ENCODE measurements at places on chromosomes 2 and 18.

DNA sequence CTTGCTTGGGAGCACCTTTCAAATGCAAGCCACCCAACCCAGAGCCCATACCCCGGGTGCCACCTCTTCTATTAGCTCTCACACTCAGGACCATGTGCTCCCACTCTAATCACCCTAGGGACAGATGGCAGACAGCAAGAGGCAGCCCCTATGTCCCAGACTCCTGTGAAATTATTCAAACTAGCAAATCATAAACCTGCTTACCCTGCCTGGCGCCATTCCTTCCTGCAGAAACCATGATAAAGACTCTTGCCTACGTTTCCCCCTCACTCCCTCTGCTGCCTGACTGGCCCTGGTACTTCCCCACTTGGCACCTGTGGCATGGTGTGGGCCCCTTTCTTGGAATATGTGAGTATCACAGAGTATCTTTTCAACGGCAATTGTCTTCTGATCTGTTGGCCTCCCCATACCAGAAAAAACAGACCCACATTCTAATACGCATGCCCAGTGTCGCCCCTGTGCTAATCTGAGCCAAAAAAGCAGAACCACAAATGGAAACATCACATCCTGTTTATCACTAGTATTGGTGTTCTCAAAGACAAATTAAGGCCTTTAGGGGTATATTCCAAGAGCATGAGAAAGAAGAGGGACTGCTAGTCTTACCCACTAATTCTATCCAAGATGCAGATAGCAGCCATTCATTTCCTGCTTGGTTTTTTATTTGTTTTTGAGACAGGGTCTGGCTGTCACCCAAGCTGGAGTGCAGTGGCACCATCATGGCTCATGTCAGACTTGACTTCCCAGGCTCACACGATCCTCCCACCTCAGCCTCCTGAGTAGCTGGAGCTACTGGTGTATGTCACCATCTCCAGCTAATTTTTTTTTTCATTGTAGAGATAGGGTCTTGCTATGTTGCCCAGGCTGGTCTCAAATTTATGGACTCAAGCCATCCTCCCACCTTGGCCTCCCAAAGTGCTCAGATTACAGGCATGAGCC, 44.1 kb upstream of the TTC39C start:
- DNase-seq: no peak

- no peak for DNase-seq
Observed at GRCh38 chr18:46431522-46432171, 225.4 kb downstream of the LOXHD1 start.

DNA sequence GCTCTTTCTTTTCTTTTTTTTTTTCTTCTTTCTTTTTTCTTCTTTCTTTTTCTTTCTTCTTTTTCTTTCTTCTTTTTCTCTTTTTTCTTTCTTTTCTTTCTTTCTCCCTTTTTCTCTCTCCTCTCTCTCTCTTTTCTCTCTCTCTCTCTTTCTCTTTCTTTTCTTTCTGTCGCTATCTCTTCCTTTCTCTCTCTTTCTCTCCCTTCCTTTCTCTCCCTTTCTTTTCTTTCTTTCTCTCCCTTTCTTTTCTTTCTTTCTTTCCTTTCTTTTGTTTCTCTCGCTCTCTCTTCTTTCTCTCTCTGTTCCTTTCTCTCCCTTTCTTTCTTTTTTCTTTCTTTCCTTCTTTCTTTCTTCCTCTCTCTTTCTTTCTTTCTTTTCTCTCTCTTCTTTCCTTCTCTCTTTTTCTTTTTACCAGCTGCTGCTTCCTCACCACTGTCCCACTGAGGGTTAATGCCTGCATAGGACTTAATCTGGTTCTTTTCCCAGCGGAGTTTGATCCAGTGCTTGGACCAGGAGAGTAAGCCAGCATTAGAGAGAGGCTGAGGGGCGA, 145.4 kb upstream of the SIX2 start:
- no peak for DNase-seq

- DNase-seq: no peak
Observed at GRCh38 chr2:18396329-18397010, 164.0 kb downstream of the RDH14 start.

- DNase-seq: no peak
Observed at GRCh38 chr2:33419581-33420200, 56.8 kb upstream of the RASGRP3 start.

- DNase-seq: no peak
Observed at GRCh38 chr2:21372654-21373053, 248.9 kb downstream of the TDRD15 start.

- no peak for DNase-seq
Observed at GRCh38 chr18:9550429-9550828, 63.9 kb downstream of the PPP4R1 start.

GRCh38 chr18:68724021-68724420, 9.1 kb upstream of the TMX3 start:
- no peak for DNase-seq

GRCh38 chr2:217329023-217329431, 469.2 kb upstream of the TNP1 start:
- no peak for DNase-seq

GRCh38 chr2:58558881-58559280, 317.8 kb upstream of the FANCL start:
- DNase-seq: no peak

- DNase-seq: no peak
Observed at GRCh38 chr2:224046752-224047151, 7.7 kb upstream of the SERPINE2 start.

DNA sequence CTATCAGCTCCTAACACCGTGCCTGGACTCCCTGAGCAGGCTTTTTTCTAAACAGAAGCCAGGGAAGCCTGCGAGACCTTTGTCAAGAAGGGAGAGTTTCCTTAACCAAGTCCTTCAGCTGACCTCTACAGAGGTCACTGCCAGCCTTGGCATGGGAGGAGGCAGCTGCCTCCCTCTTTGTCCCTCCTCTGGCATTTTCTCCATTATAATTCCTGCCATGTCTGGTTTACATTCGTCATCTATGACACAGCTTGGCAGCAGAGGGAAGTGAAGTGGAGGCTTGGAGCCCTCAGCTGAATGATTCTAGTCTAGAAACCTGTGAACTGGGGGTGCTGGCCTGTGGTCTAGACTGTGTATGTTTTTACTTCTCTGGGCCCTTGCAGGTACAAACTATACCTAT, 22.5 kb downstream of the LIPG start:
- no peak for DNase-seq

GRCh38 chr18:75338631-75339030, 88.9 kb downstream of the SMIM21 start:
- no peak for DNase-seq

GRCh38 chr18:74196220-74197119, 48.1 kb downstream of the TIMM21 start:
- DNase-seq: peak; percentile 86

DNA sequence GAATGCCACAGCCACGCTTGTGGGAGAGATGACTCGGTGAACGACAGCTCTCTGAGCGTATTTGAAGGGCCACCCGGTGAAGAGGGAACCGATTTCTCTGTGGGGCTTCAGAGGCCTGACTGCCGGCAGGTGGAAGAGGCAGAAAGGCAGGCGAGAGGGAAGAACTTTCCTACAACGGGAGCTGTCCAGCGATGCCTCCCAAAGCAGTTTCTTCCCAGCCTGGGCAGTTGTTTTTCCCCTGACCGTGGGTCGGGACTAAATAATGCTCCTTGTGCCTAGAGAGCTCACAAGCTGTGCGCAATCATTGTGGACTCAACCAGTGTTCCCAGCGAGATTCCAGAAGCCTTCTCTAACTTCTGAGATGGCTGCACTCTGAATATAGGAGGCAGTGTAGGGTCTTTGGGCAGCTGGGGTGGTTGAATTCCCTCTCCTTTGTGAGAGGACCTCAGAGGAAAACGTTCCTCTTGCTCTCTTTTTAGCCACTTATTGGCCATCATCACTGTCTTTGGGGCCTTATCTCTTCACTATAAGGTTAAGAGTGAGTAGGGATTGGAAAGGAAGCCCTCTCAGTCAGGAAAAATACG, 710 bp downstream of the SEC11C start:
- no peak for DNase-seq

DNA sequence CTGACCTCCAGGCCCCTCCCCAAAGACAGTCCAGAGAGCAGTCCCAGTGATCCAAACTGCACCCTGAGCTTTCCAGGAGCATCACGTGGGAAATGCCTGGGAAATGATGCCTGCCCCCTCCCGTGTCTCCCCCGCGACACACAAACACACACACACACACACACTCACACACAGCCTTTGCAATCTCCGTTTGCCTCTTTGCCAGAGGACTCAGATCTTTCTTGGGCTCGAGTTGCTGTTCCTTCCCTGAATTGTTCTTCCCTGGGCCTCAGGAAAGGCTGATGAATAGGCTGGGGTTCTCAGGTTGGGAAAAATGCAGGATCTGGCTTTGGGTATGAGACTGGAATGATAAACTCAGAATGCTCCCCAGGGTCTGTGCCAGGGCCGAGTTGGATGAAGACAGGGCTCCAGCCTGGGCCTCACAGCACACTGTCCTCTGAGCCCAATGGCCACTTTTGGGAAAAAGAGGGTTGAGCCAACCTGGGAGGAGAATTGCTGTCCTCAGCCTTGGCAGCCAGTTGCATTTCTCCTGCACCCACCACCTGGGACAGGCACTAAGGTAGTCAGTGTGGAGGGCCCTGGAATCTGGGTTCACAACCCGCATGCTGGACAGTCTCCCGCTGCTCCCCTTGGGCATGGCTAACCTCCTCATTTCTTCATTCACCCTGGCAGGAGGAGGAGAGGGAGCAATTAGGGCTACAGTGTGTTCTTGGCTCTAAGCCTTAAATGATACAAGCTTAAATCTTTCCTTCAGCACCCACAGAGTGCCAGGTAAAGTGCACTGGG, 43.9 kb upstream of the ATP6V1B1 start:
- no peak for DNase-seq

DNA sequence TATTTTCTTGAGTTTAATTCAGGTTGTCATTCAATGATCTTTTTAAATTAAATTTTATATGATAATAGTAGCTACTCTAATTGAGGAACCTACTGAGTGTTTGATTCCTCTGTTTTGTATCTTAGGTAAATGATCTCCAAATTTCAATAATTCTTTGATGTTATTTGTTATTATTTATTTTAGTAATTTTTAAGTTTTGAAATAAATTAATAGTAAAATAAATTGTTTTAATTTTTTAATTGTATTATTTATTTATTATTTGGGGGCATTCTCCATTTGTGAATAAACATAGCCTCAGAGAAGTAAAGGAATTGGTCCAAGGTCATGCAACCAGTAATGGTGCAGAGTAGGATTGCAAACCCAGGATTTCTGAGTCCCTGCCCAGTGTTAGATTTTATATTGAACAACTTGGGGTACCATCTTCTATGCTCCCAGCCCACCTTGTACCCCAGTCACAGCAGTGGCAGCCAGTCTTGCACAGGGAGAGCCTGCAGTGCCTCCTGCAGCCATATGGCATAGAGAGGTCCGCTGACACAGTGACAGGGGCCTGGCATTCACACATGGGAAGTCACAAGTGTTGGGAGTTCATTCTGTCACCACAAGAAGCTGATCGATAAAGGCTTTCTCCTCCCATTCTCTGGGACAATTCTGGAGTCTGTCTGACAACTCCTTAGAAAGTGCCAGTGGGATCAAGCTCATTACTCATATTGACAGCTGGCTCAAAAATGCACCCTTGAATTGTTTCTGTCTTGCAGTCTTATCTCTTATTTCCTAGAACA, 110.0 kb upstream of the ETAA1 start:
- DNase-seq: no peak

- no peak for DNase-seq
Observed at GRCh38 chr18:34220081-34220815, 4.5 kb downstream of the NOL4 start.

GRCh38 chr18:26312199-26312598, 86.0 kb downstream of the TAF4B start:
- no peak for DNase-seq

DNA sequence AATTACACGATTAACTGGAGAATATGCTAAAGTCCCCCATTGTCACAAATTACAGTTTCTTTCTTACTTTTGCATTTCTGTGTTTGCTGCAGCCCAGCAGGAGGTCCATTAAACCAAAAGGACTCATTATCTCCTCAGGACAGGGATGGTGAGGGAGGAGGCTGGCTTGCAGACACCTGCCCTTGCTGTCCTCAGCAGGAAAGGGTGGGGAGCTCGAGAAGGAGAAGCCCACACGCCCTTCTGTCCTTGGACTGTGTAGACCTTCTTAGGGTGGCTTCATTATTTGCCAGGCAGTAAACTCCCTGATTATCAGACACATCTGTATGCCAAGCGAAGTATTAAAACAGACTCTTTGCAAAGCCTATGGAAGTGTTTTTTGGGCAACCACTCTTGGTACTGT, 196.0 kb downstream of the LDLRAD4 start:
- no peak for DNase-seq

- no peak for DNase-seq
Observed at GRCh38 chr18:5770176-5770575, 125.1 kb downstream of the TMEM200C start.

DNA sequence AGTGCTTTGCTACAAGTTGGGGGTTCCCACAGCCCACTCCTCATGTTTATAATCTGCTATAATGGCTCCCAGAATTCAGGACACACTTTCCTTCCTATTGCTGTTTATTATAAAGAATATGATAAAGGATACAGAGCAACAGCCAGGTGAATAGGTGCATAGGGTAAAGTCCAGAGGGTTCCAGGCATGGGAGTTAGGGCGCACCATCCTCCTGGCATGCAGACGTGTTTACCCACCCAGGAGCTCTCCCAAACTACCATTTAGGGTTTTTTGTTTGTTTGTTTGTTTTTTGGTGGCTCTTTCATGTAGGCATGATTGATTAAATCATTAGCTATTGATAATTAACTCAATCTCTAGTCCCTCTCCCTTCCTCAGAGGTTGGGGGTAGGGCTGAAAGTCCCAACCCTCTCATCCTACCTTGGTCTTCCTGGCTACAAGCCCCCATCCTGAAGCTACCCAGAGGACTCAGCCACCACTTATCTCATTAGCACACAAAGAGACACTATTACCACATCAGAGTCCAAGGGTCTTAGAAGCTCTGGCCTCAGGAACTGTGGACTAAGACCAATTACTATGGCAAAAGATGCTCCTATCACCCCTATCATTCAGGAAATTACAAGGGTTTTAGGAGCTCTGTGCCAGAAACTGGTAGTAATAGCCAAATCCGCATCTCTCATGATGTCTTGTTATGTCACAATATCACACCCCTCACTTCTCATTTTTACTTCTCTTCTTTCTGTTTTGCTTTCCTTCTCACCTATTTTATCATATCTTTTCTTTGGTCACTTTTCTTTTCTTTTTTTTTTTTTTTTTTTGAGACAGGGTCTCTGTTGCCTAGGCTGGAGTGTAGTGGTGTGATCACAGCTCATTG, 154.9 kb upstream of the TTC39C start:
- DNase-seq: no peak

Measured in retina (tissue), 1 donor.